Activated T-cell treated with anti-CD3 and anti-CD28 coated beads, Interleukin-2, amount 50 U/mL, for 72 hours (primary cell): ENCODE measurements at places on chromosomes 3 and 15.

DNA sequence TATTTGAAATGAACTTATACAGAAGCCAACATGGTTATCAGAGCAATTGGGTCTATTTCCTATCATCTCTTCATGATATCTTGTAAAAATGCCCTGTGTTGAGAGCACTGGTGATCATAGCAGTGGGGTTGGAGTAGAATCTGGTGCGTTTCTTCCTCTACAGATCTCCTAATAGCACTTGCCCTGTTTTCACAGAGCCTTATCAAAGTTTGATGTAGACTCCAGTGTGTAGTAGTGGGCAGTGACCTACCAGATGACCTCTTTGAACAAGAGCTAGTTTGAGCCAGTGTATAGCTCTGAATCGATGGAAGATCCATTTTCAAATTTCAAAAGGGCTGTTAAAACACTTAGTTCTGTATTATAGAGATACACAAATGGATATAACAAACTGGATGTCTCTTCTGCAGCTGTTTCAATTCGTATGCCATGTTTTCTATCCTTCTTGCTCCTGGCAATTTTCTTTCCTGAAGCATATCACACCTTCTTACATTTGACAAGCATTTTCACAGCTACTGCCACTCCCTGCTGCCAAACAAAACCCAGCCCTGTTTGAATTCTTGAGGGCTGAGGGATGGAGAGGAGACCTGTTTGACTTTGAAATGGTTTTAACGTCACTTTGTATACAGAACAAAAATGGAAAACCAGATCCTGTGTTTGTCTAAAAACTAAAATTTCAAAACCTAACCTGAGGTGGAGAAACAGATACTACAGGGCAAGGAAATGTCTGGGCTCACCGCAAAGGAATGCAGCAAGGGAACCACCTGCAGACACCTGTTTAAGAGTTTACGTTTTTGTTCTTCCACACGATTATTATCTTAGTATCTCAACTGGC, 354.5 kb upstream of the TPRG1 start:
- no peak for DNase-seq

GRCh38 chr15:77627067-77627466, 5.6 kb downstream of the LINGO1 start:
- no peak for DNase-seq

GRCh38 chr3:14142567-14143270, 17.9 kb downstream of the TMEM43 start:
- peak; percentile 50 for DNase-seq

DNA sequence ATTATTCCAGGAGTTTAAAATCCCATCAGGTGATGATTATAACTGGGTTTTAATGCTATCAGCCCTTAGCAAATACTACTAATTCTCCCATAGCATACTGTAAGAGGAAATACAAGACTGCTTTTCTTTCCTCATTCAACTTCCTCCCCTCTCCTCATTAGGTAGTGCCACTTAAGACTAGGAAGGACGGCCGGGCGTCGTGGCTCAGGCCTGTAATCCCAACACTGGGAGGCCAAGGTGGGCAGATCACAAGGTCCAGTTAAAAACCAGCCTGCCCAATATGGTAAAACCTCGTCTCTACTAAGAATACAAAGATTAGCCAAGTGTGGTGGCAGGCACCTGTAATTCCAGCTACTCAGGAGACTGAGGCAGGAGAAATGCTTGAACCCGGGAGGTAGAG, 14.7 kb downstream of the NDUFAF1 start:
- no peak for DNase-seq

- DNase-seq: no peak
Observed at GRCh38 chr3:141710888-141711616, 27.0 kb upstream of the RNF7 start.

- DNase-seq: no peak
Observed at GRCh38 chr3:94069194-94069813, 6.4 kb downstream of the NSUN3 start.

- no peak for DNase-seq
Observed at GRCh38 chr3:181230258-181230657, 240.7 kb upstream of the DNAJC19 start.

DNA sequence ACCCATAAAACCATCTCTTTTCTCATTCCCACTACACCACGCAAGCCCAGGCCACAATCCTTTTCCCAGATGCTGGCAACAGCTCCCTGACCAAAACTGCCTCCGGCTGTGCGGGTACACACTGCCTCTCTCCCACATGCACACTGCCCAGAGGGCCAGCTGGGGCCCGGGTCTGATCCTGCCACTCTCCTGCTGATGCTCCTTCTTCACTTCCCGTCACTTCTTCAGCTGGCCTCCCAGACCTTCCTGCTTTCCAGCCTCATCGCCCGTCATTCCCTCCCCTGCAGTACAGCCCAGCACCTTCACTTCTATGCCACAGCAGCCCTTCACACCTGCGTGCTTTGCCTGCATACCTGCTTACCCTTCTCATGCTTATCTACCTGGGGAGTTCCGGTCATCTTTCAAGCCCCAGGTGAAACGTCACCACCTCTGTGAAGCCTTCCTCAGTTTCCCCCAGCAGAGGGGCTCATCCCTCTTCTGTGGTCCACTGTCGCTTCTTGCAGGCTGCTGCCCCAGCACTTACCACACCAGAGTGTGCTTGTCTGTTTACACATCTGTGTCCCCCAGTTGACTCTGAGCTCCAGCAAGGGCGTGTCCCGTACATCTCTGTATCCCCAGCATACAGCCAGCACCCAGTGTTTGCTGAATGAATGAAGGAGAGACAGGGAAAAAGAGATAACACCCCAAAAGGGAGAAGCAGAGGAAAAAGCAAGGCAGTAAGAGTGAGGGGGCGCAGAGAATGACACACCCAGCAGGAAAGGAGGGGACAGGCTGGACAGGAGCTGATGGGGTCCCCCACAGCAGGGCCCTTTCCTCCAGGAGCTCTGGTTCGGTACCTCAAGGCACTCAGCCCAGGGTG, 22.2 kb downstream of the GRAMD2A start:
- DNase-seq: no peak

- DNase-seq: no peak
Observed at GRCh38 chr3:143786219-143787191, 61.8 kb downstream of the SLC9A9 start.

DNA sequence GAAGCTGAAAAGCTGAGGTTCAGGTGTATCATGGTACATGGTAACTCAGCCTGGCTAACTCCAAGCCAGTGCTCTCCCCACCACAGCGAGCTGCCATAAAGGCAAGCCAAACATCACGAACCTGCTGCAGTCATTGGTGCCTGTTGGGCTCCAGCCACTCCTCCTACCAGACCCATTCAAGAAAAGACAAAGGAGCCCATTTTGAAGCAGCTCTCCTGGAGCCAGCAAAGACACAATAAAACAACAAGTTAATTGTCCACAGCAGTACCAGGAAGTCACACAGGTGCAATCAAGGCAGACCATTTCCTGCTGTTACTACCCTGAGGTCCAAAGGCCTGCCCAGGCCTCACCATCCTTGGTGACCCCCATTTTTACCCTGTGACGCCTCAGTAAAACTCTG, 77.6 kb downstream of the DAPK2 start:
- no peak for DNase-seq

DNA sequence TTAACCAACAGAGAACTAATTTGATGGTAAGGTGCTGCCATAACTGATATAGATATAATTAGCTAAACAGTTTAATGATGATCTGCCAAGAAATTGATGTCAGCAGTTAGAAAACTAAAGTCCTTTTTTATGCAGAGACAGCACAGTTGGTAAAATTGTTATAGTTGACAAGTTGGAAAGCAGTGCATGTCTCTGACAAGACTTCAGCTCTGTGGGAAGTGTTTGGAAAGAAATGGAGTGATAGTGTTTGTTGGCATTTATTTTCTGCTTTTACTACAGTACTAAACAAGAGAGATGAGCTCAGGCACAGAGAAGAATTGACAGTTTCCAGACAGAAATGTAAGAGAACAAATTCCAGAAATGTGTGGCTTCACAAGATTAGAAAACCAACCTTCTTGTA, 523.5 kb upstream of the BCHE start:
- DNase-seq: no peak

DNA sequence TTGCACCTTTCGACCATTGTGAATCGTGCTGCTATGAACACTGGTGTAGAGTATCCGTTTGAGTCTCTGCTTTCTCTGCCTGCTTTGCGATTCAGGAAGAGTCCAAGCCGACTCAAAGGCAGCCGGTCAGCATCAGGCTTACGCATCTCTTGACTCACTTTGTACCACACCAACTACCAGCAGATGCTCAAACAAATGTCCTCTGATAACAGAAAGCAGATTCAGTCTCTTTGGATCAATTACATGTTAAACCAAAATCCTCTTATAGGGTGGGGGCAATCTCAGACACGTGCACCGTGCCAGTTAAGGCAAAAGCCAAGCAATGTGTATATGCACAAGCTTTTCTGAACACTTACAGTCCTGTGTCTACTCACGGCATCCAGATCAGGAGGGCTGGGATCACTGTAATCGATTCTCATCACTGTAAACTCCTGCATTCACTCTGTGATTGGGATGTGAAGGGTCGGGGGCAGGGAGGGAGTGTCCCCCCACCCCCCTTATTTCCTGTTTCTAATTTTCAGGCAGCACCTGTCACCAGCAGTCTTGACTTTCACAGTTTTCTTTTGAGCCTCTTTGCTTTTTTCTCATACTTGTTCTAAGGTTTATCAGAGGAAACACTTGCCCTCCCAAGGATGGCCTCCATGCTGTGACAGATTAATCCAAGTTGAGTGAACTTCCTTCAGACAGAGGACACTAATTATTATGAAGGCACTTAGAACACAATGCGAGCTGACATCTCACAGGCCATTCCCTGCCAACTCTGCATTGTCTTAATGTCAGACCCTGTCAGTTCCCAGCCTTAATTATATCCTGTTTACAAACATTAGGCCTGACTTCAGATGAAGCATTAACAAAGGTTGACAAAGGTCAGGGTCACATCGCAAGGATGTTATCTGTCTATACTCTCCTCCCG, 153.5 kb downstream of the MECOM start:
- DNase-seq: no peak

- peak; percentile 89 for DNase-seq
Observed at GRCh38 chr15:31328428-31328968, 1.9 kb downstream of the KLF13 start.

- DNase-seq: peak; percentile 52
Observed at GRCh38 chr15:62119227-62119864, 45.7 kb downstream of the C2CD4B start.

- no peak for DNase-seq
Observed at GRCh38 chr15:73079565-73079964, 27.3 kb downstream of the NEO1 start.

- no peak for DNase-seq
Observed at GRCh38 chr3:179436517-179436916, 14.8 kb downstream of the GNB4 start.

DNA sequence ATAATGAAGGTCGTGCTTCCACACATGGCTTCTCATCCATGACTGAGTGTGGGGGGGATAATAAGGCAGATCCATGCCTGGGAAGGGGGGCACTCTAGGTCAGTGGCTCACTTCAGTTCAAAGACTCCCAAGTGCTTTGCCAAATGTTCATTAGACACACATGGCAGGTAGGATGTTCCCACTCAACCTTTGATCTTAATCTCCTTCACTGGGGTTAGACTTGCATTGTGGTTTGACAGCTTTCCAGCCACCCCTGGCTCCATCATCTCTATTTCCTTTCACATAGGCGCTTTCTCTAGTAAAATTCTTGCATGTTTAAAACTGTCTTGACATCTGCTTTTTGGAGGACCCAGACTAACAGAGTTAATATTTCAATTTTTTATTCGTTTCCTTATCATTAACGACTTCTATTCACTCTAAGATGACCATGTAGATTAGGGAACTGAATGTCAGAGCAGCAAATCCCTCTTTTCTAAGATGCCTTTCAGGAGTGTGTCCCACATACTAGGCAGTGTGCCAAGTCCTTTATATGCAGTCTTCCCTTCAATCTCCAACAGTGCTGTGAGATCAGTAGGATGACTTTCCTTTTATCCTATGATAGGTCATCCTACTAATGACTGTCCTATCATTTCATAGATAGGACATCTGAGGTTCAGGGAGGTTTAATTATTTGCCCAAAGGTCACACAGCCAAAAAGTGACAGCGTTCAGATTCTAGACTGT, 57.9 kb downstream of the BTD start:
- no peak for DNase-seq

DNA sequence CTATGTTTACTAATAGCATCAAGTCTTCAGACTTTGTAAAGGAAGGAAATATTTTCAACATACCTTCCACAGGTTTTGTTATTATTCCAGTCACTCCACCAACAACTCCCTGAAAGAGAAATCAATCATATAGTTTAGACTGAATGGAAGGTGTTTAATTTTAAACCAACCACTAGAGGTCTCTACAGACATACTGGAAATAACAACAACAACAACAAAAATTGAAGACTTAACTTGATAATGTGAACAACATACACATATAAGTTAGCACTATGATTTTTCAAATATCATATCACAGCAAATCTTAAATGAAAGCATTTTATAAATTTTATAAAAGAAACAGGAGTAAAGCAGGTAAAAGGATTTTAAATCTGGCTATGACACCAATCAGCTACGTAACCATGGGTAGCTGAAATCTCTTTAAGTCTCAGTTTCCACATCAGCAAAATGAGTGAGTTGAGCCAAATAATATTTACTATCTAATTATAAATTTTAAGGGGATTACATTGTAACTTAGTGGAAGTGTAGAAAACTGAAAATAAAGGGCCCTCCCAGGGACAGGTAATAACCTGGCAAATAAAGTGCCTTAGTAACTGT, 188.2 kb downstream of the VPS13C start:
- DNase-seq: no peak

DNA sequence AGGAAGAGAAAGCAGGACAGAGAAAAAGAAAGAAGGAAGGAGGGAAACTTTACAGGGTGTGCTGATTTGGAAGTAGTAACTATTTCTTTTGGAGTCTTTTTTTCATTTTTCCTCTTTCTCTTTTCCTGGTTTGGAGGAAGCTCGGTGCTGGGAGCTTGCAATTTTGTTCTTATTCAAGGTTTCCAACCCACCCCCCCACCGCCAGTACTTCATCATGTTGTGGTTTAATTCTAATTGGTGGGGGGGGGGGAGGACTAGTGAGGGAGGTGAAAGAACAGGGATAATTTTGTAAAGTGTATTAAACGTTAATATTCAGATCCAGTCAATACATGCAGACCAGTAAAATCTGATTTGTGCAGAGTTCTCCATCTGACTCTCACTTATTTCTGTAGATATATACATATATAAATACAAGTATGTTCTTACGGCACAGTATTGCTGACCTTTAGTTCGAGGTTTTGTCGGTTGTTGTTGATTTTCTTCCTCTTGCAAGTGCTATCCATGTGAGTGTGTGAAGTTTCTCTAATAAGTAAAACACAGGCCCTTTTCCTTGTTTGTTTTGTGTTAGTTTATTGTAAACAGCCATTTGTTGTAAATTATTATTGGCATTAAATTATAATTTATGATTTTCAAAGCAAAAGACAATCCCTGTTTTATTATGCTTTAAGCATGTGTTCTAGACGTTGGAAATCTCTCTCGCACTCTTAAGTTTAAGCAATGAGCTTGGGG, 9.3 kb downstream of the NR2F2 start:
- no peak for DNase-seq

- no peak for DNase-seq
Observed at GRCh38 chr3:76096036-76096435, 310.7 kb upstream of the ZNF717 start.
